ENCODE measurements at places on chromosomes 5 and 9.

DNA sequence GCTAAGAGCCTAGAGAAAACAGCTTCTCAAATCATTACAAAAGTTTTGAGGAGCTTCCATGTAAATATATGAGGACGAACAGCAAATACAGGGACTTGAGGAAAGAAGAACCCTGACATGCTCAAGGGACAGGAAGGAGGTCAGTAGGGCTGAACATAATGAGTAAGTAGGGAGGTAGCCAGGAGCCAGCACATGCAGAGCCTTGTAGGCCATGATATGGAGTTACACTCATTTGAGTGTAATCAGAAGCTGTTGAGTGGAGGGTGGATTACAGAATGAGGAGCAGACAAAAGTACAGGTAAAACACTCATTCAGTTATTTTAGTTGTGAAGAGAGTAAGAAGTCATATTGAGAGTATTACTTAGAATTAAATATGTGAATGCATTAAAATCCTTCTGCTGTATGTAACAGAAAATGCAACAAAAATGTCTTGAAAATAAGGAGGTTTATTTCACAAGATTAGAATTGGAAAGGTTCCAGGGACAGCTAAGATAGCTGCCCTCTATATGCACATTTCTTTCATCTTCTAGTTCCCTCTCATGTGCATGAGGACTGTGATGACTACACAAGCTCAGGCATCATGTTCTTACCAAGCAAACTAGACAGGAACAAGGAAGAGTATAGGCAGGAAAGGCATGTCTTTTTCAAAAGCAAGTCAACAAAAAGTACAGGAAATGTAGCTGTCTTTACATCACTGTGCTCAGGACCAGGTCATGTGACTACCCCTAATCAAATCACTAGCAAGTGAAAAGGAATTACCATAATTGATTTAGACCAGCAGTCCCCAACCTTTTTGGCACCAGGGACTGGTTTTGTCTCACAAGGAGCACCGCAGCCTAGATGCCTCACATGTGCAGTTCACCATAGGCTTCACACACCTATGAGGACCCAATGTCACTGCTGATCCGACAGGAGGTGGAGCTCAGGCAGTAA, 87.2 kb downstream of the TMEM232 start:
- no peak for DNase-seq

- DNase-seq: no peak
Measured at GRCh38 chr9:20995616-20996015, 35.8 kb downstream of the HACD4 start.

DNA sequence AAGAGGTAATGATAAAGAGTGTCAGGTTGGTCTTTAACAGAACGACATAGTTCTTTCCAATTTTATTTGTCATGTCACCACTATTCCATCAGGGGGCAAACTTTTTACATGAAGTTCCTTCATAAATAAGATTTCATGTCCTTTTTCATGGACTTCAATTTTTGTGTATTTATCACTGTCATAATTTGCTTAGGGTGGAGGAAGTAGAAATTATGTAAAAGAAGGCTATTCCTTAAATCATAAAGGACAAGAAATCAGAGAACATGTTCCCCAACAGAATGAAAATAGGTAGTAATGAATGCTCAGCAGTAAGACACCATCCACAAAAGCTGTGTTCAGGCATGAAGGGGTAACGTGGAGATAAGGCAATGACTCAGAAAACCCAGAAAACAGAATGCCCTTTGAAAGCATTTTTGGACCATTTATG, 72.7 kb downstream of the ZFAND5 start:
- no peak for DNase-seq

GRCh38 chr5:7146886-7147285, 249.1 kb upstream of the ADCY2 start:
- DNase-seq: no peak

DNA sequence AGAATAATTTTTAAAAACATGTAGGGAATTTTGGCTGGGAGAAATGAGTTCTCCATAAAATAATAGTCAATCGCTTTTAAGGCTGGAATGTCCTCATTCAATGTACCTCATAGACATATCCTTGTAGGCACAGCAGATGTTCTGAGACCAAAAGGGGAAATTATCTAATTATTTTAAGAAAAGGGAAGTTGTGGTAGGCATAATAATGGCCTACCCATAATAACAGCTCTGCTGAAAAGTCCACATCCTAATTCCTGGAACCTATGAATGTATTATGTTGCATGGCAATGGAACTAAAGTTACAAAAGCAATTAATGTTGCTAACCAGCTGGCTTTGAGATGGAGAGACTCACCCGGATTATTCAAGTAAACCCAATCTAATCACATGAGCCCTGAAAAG, 216.1 kb downstream of the TRIM36 start:
- no peak for DNase-seq

DNA sequence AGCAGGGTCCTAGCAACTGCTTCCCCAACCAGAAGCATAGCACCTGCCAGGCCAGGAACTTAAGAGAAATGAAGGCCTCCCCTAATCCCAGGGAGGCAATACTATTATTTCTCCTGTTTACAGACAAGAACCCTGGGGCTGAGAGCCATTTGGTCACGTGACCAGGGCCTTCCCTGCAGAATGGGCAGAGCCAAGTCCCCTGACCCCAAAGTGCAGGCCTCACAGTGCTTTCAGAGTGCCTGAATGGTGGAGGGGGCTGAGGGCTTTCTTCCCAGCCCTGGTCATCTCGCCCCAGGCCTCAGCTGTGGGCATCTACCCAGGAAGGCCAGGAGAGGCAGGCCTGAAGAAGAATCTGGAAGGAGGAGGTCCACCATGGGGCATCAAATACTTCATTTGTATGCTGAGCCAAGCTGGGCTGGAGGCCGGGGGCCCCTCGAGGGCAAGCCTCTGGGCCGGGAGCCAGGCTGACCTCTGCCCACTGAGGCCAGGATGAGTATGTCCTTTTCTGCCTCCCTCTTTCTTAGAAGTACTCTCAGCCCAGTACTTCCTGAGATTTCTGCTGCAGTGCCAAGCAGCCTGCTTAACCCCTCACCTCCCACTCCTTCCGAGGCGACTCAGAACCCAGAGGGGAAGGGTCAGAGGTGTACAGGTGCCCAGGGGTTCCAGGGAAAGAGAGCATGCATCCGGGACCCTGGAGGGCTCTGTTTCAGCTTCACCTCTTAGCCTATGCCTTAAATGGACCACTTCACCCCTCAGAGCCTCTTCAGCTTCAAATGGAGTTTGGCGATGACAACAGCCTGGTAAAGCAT, 18.9 kb upstream of the DUSP1 start:
- no peak for DNase-seq

- no peak for DNase-seq
Measured at GRCh38 chr5:95022967-95023695, 261.8 kb downstream of the MCTP1 start.

- peak; percentile 58 for DNase-seq
Measured at GRCh38 chr5:81852291-81853029, 101.6 kb upstream of the SSBP2 start.

- DNase-seq: no peak
Measured at GRCh38 chr5:53201746-53202145, 92.2 kb upstream of the MOCS2 start.

- no peak for DNase-seq
Measured at GRCh38 chr5:104016646-104017045, 454.1 kb upstream of the NUDT12 start.

DNA sequence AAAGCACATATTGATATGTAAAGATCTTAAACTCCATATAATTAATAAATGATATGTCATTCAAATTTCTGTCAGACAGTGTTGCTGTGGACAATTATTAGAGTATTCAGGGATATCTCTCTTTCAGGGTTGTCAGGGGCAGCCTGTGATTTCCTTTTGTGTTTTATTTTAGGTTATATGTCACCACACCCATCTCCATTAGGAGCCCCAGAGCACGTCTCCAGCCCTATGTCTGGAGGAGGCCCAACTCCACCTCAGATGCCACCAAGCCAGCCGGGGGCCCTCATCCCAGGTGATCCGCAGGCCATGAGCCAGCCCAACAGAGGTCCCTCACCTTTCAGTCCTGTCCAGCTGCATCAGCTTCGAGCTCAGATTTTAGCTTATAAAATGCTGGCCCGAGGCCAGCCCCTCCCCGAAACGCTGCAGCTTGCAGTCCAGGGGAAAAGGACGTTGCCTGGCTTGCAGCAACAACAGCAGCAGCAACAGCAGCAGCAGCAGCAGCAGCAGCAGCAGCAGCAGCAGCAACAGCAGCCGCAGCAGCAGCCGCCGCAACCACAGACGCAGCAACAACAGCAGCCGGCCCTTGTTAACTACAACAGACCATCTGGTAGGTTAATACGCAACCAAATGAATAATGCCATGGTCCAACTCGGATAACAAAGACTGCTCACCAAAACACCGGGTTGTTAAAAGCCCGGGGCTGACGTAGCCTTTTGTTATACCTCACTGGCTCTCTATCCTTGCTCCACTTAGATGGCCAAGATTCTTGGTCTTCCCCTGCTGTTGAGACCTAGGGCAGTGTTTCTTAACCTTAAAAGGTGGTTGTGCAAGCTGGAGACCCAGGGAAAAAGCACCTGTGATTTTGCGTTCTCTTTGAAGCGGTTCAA, 24.4 kb downstream of the SMARCA2 start:
- DNase-seq: no peak

- no peak for DNase-seq
Measured at GRCh38 chr9:133113949-133114885, 6.8 kb downstream of the RALGDS start.

GRCh38 chr5:112036206-112036605, 279.2 kb upstream of the NREP start:
- DNase-seq: no peak

GRCh38 chr5:69007726-69008368, 86.0 kb upstream of the SLC30A5 start:
- DNase-seq: peak; percentile 68

- DNase-seq: peak; percentile 7
Measured at GRCh38 chr9:123544007-123544827, 188.2 kb downstream of the CRB2 start.

DNA sequence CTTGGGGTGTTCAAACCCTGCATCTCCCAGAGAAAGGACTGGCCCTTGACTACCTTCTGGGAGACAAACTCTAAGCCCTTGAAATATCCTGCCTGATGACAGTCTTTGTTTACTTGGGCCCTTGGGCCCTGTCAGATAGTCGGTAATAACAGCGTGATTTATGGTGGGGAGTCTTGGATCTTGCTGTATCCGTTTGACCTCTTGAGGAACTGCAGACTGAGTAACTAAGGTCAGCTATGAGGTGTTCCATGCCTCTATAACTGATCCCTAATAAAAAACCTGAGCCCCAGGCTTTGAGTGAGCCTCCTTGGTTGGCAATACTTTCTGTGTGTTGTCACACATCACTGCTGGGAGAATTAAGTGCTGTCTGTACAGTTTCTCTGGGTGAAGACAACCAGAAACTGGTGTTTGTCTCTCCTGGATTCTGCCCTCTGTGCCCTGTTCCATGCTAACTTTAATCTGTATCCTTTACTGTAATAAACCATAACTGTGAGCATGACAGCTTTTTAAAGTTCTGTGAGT, 56.2 kb upstream of the ANKRD33B start:
- no peak for DNase-seq

- DNase-seq: no peak
Measured at GRCh38 chr9:137579259-137579604, 507 bp upstream of the DPH7 start.

GRCh38 chr5:171845857-171846256, 60.2 kb downstream of the SMIM23 start:
- no peak for DNase-seq

- DNase-seq: no peak
Measured at GRCh38 chr9:83410701-83411100, 127.5 kb downstream of the FRMD3 start.

- no peak for DNase-seq
Measured at GRCh38 chr5:74095871-74096270, 469.9 kb downstream of the ARHGEF28 start.

GRCh38 chr5:30994902-30995301, 198.6 kb upstream of the CDH6 start:
- DNase-seq: no peak
